ENCODE measurements at places on chromosomes 11 and 22. TPM values are rescaled to one million over a fixed set of nuclear protein-coding genes. Genes with fewer than 3 reads are reported as not detected.

Gene TUB
- total RNA-seq = 4.5 TPM

Gene PHLDB1
- total RNA-seq = 51.8 TPM

Gene CYB5R2
- total RNA-seq = 34.5 TPM

Gene HMOX1
- total RNA-seq = 17.0 TPM

Gene KCNQ1
- not detected for total RNA-seq

Gene RIN1
- 54.7 TPM for total RNA-seq

Gene CADM1
- total RNA-seq = 2.2 TPM

Gene OR10A5
- not detected for total RNA-seq

Gene CHEK2
- 28.9 TPM for total RNA-seq

Gene SCYL1
- total RNA-seq = 110 TPM

Gene CCDC73
- total RNA-seq = not detected
